ENCODE measurements at places on chromosomes 3 and 15.

GRCh38 chr15:34039790-34040113 is 748 bp upstream of the AVEN start:
- no peak for DNase-seq

DNA sequence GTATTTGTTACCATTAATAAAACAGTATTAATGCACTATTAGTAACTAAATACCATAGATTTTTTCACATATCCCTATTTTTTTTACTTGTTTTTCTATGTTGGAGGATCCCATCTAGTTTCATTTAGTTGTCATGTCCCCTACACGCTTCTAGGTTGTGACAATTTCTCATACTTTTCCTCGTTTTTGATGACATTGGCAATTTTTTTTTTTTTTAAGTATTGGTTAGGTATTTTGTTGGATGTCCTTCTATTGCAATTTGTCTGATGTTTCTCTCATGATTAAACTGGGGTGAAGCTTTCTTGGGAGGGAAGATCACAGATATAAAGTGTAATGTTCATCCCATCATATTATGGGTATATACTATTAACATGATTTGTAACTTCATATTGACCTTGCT is 409.1 kb upstream of the CNTN6 start:
- no peak for DNase-seq

GRCh38 chr3:189101594-189101993 is 70.2 kb upstream of the TPRG1 start:
- DNase-seq: no peak

- DNase-seq: no peak
These were observed 116.8 kb downstream of the WNT5A start for GRCh38 chr3:55370272-55370671.

- DNase-seq: no peak
These were observed 316.1 kb upstream of the TMCO5A start for GRCh38 chr15:37618353-37618752.

DNA sequence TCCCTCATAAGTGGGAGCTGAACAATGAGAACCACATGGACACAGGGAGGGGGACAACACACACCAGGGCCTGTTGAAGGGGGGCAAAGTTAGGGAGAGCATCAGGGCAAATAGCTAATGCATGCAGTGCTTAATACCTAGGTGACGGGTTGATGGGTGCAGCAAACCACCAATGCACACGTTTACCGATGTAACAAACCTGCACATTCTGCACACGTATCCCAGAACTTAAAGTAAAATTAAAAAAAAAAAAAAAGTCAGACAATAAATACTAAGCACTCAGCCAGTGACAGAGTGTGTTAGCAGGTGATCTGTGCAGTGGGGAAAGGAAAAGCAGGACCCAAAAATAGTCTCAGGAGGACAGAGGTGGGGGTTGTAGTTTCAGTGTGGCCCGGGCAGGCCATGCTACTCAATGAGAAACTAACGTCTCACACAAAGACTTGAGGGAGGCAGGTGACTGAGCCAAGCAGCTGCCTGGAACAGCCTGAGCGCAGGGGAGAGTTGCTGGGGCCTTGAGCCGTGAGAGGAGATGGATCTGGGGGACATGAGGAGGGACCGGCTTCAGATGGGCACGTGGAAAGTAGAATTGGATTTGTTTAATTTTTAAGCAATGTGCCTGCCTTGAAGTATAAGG is 18.4 kb downstream of the ANKDD1A start:
- DNase-seq: no peak

DNA sequence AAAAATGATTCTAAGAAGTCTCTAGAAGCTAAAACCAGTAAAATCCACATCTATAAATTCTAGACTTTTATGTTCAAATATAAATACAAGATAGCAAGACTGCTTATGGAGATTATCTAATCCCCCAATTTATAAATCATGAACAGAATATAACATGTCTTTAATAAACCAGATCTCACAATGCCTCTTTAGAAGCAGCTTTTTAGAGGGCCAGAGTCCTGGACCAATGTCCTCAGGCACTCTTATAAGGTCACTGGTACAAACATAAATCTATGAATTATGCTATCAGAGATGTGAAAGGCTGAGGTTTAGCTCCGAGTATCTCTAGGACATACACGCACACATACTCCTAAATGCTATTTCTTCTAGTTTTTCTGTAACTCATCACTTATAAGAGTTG is 78.3 kb downstream of the ADAM10 start:
- DNase-seq: no peak

DNA sequence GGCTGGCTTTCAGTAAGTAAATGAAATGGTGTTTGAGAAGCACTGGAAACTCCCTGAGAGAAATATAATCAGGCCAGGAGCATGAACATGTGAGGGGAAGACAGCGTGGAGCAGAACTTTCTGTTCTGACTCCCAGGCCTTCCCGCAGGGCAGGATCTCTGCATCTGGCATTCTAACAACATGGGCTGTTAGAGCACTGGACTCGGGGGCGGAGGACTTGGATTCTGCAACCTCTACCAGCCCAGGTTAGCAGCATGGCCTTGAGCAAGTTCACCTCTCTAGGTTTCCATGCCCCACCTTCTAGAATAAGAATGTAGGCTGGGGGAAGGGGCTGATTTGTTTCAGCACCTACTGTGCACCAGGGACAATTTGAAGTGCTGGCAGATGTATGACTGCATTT is 12.5 kb upstream of the BFSP2 start:
- no peak for DNase-seq

- no peak for DNase-seq
These were observed 152.5 kb downstream of the MEX3B start for GRCh38 chr15:81893182-81893835.

GRCh38 chr3:73950865-73951558 is 326.3 kb upstream of the PDZRN3 start:
- no peak for DNase-seq

GRCh38 chr3:13546667-13547171 is 2.2 kb upstream of the FBLN2 start:
- DNase-seq: no peak

DNA sequence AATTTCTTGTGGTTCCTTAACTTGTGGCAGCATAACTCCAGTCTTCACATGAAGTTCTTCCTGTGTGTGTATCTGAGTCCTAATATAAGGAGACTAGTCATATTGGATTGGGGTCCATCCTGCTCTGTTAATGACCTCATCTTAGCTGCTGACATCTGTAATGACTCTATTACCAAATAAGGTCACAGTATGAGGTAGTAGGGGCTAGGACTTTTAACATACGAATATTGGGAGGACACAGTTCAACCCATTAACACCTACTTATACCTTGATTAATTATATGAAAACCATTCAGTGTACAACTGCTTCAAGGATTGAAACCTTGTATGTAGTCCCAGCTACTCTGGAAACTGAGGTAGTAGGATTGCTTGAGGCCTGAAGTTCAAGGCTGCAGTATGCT is 43.9 kb downstream of the OIP5 start:
- no peak for DNase-seq

- DNase-seq: no peak
These were observed 32.1 kb downstream of the MGLL start for GRCh38 chr3:127789990-127790881.

DNA sequence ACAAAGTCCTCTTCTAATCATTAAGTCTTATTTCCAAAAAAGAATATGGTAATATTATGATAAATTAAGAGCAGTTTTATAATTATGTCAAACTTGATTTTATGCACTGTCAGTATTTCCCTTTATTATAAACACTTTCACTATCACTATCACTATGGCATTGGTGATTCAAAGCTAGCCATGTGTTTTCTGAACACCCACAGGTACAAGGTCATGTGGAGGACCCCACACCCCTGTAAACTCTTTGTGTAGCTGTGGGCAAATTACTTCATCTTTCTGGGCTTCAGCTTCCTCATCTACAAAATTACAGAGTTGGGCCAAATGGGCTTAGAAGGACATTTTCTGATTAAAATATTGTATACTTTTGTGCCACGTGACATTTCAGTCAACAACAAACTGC is 41.7 kb downstream of the FBXL22 start:
- no peak for DNase-seq

- no peak for DNase-seq
These were observed 80.9 kb upstream of the RASGRF1 start for GRCh38 chr15:79171320-79172031.

DNA sequence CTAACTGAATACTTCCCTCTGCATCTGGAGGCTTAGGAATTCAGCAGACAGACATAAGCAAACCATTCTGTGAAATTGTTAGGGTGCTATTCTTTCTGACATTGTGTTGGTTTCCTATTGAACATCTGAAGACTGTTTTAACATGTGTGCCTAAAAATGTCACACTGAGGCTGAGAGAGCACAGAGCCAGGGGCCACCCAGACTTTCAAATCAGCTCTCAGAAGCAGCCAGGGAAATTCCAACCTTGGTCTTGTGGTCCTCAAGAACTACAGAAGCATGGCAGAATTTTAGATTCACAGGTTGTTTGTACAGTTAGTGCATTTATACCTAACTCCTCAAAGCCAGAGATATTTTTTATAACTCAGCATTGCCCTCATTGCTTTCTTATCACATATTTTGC is 929.2 kb upstream of the CFAP20DC start:
- DNase-seq: no peak

GRCh38 chr15:98842973-98843285 is 164.7 kb downstream of the PGPEP1L start:
- DNase-seq: no peak

Measured in T-helper 2 cell (primary cell).